Inflammatory macrophage treated with lipopolysaccharide for 1 hour (primary cell): ENCODE measurements at places on chromosomes 6 and 20.

DNA sequence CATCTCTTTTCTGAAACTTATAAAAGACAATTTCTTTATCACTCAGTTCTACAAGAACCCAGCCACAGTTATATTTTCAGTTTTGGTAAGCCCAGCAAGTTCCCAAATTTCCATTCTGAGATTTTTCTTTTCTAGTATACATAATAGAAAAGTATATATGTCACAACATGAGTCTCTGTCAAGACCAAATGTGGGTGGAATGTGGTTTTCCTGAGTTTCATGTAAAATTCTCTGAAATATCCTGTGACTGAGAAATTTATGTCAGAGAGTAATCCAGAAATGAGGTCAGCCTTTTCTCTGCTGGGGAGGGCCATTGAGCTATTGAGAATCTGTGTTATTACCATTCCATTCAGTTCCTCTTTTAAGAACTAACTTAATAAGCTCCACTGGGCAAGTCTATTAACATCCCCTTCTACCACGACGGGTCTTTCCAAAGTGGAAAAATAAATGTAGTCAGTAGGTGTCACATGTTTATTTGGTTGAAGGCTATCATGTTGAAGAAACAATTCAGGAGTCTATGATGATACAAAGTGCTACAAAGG, 100.7 kb upstream of the HMGN3 start:
- peak; percentile 62 for DNase-seq

DNA sequence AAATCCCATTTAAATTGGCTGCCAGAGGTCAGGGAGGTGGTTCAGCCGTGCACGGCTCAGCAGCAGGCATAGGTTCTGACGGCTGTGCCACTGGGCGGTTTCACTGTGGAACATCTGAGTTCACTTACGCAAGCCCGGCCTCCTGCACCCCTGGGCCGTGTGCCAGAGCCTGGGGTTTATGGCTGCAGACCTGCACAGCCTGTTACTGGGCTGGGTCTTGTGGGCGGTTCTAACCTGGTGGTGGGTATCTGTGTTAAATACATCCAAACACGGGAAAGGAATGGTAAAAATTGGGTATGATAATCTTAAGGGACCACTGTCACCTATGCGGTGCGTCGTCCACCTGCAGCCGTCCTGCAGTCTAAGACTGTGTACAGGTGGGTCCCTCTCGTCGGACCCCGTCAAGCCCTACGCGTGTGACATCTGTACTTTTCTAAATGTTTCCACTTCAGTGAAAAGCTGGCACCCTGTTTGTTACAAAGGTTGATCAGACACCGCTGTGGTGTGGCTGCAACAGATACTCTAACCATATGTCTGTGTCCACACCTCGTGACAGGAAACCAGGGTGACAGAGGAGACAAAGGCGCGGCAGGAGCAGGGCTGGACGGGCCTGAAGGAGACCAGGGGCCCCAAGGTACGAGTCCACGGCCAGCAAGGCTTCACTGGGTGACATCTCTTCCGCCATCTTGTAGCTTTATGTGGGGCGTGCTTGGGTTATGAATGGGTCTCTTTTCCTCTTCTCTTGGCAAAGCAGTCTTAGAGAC, 21.5 kb downstream of the COL9A3 start:
- DNase-seq, result no peak

GRCh38 chr6:72420409-72420808, 201.5 kb upstream of the KCNQ5 start:
- no peak for DNase-seq

DNA sequence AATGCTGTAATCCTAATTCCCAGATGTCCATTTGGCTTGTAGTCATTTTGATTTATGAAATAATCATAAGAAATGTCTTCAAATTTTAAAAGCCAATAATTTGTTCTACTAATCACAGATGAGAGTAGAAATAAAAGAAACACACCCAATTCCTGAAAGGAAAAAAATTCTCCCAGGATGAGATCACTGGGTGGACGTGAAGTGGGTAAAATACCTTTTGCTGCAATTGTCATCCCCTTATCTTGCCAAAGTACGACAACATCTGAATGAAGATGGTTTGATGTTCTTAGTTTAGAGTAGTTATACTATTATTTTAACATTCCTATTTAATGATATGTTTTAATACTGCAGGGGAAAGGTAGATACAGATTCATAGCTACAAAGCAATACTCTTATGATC, 33.7 kb downstream of the MTHFD1L start:
- DNase-seq, result no peak

DNA sequence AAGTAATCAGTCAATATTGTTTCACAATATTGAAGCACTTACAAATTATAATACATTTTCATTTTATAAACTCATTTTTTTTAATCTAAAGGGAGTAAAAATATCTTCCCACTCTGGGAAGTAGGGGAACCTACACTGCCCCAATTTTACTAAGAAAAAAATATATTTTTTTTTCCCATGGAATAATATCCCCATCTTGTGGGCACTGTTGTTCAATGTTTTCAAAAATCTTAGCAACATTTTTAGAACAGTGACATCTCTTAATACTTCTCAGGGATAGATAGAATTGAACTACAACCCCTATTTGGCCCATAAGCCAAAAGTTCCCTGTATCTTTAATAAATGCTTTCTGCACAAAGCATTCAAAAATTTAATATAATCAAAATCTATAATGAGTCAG, 42.9 kb downstream of the ARHGAP18 start:
- DNase-seq, result no peak

DNA sequence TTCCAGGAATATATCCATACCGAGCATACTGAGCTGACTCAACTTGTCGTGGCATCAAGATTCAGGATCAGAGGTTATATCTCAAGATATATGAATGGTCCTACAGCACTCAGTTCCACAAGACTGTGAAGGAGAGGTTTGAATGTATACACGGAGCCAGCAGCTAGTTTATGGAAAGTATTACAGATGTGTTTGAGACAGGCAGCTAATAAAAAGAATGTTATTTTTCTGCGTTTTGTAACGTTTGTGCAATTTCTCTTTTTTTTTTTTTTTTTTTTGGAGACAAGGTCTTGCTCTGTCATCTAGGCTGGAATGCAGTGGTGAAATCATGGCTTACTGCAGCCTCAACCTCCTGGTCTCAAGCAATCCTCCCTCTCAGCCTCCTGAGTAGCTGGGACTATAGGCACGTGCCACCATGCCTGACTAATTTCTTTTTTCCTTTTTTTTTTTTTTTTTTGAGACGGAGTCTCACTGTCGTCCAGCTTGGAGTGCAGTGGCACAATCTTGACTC, 3.4 kb upstream of the FAM110A start:
- no peak for DNase-seq

DNA sequence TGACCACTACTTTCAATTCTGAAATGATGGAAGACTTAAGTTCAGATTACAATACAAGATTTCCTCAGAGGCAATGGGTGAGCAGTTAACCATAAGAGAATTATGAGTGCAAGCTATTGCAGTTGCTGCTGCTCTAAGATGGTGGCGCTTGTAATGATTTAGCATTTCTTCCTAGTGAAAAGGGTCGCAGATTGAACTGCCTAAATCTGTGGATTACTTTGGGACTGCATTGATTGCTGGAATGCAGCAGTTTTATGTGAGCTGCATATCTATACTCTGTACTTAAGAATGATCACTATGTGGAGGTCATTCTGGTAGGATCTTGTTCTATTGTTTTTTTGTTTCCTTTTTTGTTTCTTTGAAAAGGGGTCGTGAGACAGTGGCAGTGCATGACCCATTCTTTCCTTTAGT, 5.3 kb downstream of the SCAF8 start:
- peak; percentile 26 for DNase-seq

- no peak for DNase-seq
Observed at GRCh38 chr6:16420337-16420714, 181.9 kb downstream of the GMPR start.
